ENCODE measurements at places on chromosomes 5 and 9.

- no peak for DNase-seq
Measured at GRCh38 chr5:145104106-145104505, 731.0 kb downstream of the PRELID2 start.

DNA sequence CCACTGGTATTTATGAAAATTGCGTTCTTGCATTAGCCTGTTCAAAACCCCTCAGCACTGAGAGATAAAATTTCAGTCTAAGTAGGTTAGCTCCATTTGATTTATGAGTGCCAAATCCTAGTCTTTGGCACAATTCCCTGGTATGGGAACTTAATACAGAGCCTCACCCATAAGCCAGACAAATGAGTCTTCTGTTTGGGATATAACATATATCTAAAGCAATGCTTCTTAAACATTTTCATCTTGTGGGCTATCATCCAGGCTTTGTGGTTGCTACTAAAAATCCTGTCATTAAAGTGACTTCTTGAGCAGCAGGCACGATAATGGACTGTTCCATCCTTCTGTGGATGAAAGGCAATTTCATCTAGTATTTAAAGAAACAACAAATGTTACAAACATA lies 419.5 kb upstream of the ACTBL2 start:
- no peak for DNase-seq

GRCh38 chr9:18350036-18350435 lies 123.9 kb upstream of the ADAMTSL1 start:
- no peak for DNase-seq

DNA sequence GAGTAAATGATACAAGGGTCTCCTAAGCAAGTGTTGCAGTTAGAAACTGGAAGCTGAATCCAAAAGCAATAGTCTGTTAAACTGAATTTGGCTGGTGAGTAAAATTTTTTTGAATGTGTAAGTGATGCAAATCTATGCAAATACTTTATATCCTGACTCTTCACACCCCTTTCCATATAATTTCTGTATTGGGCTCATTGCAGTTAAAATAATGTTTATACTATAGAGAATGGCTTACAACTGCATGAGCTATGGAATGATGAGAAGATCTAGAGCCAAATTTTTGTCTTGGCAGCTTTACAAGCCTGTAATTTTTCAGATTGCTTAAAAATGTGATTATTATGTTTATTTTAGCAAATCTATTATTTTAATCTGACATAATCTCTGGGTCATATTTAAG lies 57.0 kb upstream of the GABRA1 start:
- DNase-seq: no peak

- DNase-seq: peak; percentile 14
Measured at GRCh38 chr5:19179571-19179970, 808.4 kb downstream of the CDH18 start.

DNA sequence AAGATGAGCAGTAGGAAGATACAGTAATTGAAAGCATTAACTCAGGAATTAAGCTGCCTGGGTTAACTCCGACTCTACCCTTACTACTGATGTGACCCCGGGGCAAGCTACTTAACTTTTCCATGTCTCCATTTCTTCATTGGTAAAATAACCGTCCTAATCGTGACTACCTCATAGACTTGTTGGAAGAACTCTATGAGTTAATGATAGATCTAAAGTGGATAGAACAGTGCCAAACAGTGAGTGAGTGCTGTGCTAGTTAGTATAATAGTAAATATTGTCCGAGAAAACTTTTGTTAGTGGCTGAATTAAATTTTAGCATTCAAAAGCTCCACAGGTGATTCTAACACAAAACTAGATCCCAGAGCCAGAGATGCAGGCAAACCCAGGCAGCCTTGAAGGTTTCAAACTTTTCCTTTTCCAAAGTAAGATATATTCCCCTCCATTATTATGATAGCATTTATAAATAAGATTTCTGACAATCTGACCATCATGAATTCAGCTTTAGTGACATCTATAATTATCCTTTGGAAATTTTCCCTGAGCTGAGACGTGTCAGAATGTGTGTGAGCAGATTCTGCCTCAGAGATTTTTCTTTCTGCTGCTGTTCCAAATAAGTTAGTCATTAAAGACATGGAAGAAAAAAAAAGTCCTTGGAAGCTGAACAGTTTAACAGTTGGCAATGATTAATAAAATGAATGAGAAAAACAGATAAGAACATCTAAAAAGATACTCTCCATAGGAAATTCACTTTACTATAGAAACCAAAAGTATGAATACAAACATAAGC lies 369.5 kb downstream of the PRELID2 start:
- no peak for DNase-seq

GRCh38 chr9:7784472-7784871 lies 15.1 kb downstream of the DMAC1 start:
- no peak for DNase-seq

DNA sequence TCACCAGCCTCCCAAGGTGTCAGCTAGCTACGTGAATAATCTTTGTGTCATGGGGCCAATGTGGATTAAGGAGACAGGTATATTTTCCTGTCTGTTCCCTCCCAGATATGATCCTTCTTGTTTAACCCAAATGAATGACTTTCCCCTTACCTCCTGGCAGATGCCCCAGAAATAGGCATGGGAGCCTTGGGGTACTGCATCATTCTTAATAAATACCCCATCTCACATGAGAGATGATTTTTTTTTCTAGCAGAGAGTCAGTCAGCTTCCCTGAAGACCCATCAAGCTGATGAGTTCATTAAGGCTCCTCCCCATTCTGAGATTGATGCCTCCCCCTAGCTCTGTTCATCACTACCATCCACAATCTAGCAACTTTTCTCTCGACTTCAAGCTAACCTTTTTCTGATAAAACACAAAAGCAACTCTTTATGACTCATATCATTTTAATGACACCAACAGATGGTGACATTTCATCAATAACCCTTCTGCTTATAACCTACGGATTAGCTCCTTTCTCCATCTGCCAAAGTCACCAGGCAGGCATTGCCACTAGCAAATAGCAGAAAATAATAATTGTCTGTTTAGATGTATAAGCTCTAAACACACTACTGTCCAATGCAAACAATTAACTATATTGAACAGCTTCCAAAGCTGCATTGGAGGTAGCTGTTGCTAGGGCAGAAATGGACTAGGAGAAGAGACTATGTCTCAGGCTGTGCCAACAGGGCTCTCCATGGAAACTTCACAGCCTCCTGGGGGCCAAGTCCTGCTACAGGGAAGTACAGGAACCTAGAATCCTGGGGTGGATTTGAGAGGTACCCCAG lies 143.7 kb downstream of the ACER2 start:
- no peak for DNase-seq

- DNase-seq: no peak
Measured at GRCh38 chr9:136622538-136622948, 40.2 kb upstream of the EGFL7 start.

DNA sequence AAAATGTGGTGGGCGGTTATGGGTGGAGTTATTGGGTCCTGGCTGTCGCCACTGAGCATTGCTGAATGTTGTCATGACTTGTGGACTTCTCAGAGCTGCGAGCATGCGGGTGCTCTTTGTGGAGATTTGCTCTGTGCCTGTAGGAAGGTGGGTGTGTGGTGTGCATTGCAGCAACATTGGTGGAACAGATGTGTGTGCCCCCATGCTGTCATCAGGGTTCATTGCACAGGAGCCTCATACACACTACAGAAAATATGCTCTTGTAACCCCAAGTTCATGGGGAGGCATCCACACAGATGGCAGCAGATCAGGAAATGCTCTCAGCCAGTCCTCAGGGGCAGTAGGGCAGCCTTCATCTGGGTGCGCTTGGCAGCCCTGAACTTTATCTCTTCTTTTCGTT lies 55.9 kb upstream of the PHF2 start:
- no peak for DNase-seq

- DNase-seq: no peak
Measured at GRCh38 chr9:84846906-84847305, 177.4 kb downstream of the NTRK2 start.

DNA sequence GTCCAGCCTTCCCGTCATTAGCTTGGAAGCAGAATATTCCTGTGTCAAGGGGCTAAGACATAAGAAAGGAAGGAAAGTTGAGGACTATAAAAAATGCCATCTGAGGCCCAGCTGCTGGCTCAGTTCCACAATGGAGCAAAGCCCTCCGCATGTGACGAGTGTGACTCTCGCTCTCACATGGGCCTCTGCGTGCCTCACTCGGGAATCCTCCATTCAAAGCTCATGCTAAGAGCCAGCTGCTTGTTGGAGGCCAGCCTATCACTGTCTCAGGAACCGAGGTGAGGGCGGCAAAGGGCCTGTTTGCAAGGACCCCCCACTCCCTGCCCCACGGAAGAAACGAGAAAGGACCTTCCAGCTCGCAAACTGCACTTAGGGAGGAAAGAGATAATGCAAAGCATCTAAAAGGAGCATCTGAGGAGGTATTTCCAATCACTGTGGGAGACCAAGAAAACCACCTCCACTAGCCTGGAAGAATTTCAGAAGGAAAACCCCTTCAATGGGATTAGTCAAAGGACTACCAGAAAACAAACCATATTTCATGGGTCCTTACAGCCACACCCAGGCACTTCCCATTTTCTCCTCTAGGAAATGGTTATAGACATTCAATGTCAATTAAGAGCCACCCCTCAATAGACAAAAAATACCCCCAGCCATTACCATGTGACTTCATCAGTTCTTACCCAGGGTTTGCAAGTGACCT lies 95.3 kb downstream of the PRRT1B start:
- no peak for DNase-seq

GRCh38 chr5:55258339-55258738 lies 24.9 kb upstream of the CCNO start:
- no peak for DNase-seq

GRCh38 chr5:135191084-135191826 lies 157.2 kb upstream of the PITX1 start:
- DNase-seq: peak; percentile 97

DNA sequence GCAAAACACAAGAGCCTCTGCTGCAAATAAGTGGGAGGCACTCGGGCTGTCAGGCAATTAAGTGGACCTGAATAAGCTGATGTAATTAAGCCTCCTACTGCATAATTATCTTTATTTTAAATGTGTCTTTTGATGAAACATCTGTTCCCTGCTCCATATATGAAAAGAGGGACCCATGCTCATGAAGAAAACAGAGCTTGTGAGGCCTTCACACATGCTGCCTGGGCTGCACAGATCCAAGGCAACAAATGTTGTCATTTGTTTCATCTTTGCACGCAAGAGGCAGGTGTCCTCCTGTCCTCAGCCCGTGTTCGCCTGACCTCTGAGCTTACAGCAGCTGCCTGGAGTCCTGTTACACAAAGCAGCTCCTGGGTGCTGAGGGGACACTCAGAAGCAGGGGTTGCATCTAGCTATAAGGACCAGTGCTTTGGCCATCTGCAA lies 381.1 kb downstream of the ZNF608 start:
- DNase-seq: peak; percentile 99

DNA sequence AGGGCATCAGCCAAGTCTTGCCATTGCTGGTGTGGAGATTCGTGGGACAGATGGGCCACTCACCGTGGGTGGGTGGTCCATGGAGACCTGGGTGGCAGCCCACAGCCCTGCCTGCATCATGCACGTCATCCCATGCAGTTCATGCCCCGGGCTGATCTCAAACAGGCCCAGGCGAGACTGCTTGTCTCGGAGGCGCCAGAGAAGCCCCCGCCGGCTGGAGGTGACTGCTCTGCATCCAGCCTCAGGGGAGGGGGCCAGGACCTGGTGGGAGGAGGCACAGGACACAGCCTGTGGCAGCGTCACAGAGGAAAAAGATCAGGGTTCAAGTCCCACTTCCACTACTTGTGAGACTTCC lies 975 bp downstream of the PIP5KL1 start:
- no peak for DNase-seq

DNA sequence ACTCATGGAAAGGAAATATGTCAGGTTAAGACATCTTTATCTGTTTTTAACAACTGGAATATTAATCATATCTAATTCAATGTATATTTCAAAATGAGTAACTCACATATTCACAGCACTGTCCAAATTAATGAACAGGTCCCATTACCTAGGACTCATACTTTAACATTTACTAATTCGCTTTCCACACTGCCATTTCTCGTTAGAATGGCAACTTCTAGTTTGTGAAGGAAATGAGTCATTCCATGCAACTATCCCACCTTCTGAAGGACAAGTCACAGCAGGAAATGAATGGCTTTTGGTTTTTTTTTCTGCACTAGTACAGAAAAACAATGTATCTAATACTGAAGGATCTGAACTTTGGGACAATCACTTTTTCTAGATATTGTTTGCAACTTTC lies 24.6 kb upstream of the IFNK start:
- DNase-seq: peak; percentile 55

- peak; percentile 26 for DNase-seq
Measured at GRCh38 chr5:151264113-151264512, 11.1 kb downstream of the GM2A start.

DNA sequence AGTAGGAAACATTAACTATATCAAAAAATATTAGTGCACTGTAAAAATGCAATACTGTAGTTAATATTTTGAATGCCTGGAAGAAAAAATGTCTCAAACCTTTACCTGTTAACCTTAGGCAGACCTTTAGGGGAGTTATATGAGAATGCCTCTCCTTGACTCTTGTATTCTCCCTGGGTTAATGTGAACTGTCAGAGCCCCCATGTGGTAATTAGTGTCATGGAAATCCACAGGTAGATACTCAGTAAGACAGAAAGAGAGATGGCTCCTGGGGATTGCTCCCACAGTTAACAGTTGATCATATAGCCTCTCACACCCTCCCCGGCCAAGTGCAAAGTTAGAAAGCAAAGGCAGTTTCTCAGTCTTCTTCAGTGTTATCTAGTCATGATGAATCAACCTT lies 742.8 kb downstream of the NR2F1-AS1 start:
- DNase-seq: peak; percentile 74

DNA sequence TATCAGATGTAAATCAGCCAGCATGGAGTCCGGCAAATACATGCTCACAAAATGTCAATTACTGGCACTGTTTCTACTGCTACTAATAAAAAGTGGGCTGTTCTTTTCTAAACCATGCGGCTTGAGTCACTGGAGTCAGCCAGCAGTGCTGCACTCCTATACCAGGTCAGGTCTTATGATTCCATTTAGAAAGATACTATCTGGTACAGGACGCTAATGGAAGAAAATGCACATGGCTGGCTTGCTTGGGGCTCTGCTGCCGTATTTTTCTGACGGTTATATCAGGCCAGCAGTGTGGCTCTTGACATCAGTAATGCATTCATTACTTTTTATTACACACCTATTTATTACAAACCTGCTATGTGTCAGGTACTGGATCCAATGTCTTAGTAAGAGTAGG lies 74.3 kb downstream of the NDFIP1 start:
- no peak for DNase-seq

DNA sequence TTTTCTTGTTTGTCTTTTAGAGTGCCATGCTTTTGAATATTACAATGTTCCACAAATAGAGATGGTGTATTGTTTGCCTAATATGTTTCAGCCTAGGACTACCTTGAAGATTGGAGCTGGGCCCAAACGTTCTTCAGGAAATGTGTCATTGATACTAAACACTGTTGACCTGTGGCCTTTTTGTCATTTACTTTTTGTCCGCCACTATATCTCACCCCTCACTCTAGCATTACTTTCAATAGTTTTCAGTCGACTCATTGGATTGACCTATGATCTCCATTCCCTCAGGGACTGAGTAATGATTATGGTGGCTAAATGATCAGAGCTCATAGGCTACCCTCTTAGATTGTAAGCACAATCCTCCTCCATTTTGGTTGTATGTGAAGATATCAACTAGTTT lies 115.8 kb downstream of the NUDT12 start:
- DNase-seq: no peak

Measured in DMS53 (cell line).